ENCODE measurements at places on chromosomes 3 and 15.

DNA sequence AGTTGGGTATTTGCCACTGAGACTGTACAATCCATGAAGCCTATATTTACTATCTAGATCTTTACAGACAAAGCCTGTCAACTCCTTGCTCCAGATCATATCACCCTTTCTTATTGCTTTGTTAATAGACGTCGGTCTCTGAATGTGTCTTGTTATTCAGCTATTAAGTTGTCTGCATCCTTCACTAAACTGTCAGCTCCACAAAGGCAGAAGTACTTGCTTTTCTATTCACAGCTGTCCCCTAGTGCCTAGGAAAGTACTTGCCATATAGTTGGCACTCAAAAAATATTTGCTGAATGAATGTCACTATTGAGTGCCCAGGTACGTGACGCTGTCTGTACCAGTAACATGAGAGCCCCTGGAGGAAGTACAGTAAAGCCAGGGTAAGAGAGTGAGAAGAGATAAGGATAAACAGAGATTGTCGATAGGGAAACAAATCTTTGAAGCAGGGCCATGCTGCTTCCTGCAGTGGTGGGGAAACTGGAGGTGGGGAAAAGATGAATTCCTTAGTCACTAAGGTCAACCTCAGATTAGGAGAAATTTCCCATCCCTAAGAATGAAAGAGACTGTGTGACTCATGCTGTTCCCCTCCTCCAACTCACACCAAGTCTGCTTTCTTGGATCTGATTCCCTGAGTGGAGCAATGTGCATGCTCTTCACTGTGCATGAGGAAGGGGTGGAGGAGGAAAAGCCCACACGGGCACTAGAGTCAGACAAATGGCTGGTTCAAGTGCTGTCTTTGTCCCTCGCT is 36.3 kb downstream of the PRICKLE2 start:
- DNase-seq, result no peak

DNA sequence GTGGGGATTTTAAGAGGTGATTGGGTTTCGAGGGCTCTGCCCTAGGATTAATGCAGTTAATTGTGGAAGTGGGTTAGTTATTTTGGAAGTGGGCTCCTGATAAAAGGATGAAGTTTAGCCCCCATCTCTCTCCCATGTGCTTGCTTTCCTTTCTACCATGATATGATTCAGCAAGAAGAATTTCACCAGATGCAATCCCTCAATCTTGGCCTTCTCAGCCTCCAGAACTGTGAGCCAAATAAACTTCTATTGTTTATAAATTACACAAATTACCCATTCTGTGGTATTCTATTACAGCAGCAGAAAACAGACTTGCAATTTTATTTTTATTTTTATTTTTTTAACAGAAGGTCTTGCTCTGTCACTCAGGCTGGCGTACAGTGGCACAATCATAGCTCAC is 27.3 kb upstream of the UBE2E1 start:
- DNase-seq, result no peak

GRCh38 chr3:120625159-120625586 is 29.0 kb downstream of the NDUFB4 start:
- DNase-seq, result no peak

DNA sequence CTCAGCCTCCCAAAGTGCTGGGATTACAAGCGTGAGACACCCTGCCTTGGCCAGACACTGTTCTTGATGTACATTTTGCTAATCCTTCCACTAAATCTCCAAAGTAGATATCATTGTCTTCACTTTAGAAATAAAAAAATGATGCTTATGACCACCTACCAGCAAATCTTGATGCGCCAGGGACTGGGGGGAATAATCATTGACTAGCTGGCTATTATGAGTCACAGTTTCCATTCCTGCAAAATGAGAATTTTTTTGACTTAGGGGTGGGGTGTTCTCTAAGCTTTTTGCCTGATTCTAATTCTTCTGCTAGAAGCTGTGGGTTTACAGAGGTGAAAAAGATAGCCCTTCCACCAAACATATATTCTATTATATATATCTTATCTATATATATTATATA is 17.1 kb upstream of the RFC4 start:
- DNase-seq, result no peak

DNA sequence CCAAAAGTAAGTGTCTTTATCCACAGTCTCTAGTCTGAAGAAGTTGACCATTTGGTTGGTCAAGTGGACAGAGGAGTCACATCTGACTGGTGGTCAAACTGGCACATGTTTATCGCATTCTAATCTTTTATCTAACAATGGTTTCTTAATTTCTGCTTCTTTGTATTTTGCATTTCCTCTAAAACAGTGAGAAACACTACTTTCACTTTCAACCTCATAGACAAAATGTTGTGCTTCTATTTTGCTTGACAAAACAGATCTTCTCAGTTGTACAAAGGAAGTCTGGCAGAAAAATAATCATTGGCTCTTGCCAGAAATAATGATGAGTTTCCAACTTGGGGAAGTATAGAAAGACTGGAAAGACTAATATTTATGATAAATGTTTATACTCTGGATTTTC is 103.9 kb downstream of the MME start:
- DNase-seq, result no peak

- no peak for DNase-seq
These were observed 1085.2 kb upstream of the CADM2 start for GRCh38 chr3:83873550-83873949.

DNA sequence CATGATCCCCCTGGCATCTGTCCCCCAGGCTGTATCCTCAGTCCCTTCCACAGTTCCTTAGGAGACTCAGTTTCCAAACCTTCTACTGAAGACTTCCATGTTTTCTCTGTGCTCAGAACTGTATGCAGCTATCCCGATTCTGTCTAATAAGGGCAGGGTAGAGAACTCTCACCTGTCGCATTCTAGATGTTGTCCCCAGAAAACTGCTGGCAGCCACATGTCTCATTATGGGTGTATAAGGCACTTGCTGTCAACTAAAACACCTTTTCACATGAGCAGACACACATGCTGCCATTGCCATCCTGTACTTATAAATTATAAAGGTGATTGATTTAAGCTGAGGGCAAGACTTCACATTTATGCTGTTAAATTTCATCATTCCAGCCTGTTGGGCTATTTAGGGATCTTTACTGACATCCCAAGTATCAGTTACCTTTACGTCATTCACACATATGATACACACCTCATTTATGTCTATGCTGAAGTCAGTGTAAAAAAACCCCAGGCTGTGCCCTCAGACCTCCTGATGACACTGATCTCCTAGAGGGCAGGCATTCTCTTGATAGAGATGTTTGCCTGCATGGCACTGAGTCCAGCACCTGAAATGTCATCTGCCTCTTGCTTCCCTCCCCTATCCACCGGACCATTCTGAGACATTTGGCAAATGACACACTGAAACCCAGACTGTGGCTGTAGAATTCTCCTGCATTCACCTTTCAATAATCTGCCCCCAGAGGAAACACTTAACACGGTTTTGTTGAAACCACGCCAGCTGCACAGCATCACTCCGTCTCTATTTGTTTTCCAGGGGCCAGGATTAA is 35.8 kb downstream of the BTD start:
- no peak for DNase-seq

DNA sequence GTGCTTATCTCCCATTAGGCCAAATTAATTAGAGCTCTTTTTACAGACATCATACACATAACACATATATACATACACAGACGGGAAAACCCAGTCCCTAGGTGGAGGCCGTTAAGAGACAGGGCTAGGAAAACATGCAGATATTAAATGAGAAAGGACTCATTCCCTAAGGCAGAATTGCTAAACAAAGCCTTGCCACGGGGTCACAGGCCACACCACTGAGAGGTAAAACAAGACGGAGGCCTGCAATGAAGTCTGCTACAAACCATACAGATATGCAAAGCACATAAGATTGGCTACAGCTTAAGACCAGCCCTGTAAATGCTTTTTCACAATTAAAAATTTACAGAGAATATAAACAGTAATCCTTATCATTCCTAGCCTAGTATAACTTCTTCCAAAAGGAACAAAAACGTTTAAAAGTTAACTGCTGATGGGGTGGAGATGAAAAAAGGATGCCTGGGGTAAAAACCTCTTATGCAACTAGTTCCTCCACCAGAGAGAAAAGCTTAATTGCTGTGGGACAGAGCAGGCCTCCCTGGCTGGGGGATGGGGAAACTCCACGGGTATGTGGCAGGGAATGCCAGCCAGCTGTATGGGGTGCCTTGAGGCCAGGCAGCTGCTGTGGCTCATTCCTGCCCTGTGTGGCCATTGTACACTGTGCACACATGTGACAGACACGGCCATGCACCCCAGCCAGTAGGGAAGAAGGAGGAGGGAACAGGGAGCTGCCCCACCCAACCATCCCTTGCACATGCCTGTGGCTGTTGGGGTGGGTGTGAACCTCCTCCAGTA is 481.4 kb upstream of the LMCD1 start:
- DNase-seq, result no peak

GRCh38 chr3:73292220-73292619 is 230.8 kb downstream of the EBLN2 start:
- DNase-seq, result no peak

DNA sequence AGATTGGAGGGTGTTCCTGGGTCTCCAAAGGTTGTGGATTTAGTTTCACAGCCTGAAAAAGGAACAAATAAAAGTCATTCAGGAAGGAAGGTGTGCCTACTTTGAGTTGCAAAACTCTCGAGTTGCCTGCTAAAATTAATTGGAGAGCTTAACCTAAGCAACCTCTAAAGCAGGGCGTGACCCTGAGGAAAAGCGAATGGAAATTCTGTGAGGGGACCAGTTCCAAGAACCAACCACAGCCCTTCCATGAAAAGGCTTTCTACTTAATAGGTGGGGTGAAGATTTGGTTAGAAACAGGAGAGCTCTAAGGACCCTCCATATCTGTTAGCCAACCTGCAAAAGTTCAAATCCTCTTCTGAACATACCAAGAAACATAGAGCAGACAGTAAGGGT is 1.5 kb downstream of the CD80 start:
- no peak for DNase-seq

DNA sequence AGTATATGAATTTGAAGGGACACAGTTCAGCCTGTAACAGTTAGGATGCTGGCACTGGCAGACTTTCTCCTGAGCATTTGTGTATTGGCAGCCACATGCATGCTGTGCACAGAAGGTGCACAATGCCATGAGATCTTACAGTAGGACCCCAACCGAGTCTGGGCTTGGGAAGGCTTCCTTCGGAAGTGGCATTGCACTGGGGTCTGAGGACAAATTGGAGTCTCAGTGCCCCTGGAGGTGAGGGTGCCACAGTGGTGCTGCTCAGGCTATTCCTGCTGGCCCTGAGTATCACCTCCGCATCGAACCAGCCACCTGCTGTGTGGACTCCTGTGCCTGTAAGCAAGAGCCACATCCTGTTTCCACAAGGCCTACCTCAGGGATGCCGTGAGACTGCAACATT is 99.5 kb downstream of the DNAJB8 start:
- no peak for DNase-seq

GRCh38 chr3:103629391-103629790 is 1194.6 kb downstream of the ZPLD1 start:
- DNase-seq, result no peak

DNA sequence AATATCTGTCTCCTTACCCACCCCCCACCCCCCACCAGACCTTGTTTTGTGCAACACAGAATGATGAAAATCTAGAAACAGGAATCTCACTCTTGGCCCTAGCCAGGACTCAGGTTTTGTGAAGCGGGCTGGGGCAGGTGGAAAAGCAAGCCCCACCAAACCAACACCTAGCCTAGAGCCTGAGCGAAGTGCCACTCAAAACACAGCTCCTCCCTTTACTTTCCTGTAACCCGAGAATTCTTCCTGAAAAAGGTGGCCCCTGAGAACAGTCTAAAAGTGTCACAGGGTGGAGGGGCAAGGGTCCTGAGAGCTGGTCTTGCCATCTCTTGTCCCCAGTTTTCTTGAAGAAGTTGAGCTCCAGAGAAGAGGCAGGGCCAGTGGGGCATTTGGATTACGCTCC is 17.4 kb upstream of the RPUSD3 start:
- DNase-seq, result no peak

DNA sequence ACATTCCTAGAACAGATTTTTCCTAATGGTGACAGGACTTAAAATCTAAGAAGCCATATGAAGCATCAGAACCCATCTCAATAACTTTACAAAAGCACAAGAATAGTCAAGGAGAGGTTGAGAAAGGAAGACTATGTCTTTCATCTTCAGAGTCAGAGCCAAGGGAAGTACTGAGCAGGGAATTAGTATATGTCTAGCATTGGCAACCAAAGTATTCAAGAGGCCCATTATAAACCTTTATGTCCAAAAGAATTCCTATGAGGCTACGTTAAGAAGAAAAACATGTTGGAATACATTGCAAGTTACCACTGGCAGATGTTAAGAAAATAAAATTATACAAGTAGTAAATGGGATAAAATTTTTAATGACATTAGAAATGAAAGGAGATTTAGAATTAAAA is 150.5 kb downstream of the MAGI1 start:
- DNase-seq, result no peak

DNA sequence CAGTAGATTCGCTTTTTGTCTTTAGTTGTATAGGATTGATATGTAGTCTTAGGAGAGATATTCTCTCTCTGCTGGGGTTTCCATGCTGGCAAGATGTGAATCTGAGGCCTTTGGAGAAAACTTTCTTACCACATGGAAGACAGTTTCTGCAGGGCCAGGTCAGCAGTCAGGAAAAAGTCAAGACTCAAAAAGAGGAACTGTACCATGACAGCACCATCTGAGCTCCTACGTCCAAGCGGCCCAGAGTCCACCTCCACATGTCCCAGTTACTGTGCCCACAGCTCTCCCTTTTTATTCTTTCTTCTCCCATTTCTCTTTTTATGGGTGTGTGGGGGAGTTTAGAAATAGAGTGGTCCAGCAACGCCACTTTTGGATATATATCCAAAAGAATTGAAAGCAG is 172.0 kb downstream of the MTHFS start:
- no peak for DNase-seq

DNA sequence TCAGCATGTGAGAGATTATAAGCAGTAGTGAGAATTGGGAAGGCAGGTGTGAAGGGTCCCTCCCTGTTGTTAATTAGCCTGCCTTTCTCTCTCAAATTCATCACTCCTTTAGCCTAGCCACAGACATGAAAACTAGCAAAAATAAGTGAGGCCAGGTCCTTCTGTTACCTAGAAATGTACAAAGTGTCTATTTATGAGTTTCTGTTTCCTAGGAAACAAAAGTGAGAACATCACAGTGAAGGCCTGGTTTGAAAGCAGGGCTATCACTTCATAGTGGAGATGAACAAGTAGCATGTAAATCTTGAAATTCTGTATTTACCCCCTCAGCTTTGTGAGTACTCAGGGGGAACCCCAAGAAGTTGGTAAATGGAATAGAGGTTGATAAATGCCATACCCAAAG is 78.2 kb upstream of the UMPS start:
- no peak for DNase-seq
